ENCODE measurements at places on chromosomes 6 and 20.

GRCh38 chr6:53284901-53285300, 63.8 kb downstream of the ELOVL5 start:
- 0 out of 2 replicates have a peak, but pooled peaks cover 2% of the 10 kb centered on the region for H3K4me1 ChIP-seq
- no peak overlapping the region for H3K4me3 ChIP-seq
- no peak overlapping the region for H3K27ac ChIP-seq
- H3K36me3 ChIP-seq = 0 out of 2 replicates have a peak, but pooled peaks cover 3% of the 10 kb centered on the region

- no peaks in the 10 kb centered on the region for H3K27me3 ChIP-seq
- no peak overlapping the region for H3K27ac ChIP-seq
- no peak overlapping the region for H3K4me3 ChIP-seq
- H3K4me1 ChIP-seq = no peaks in the 10 kb centered on the region
- H3K36me3 ChIP-seq = no peaks in the 10 kb centered on the region
Observed at GRCh38 chr6:57257911-57258541, 35.9 kb upstream of the RAB23 start.

GRCh38 chr6:108531332-108531731, 29.4 kb upstream of the FOXO3 start:
- no peak overlapping the region for H3K4me3 ChIP-seq
- H3K4me1 ChIP-seq = no peaks in the 10 kb centered on the region
- no peak for DNase-seq

- no peaks in the 10 kb centered on the region for H3K4me1 ChIP-seq
- no peaks in the 10 kb centered on the region for H3K27me3 ChIP-seq
- no peaks in the 10 kb centered on the region for H3K36me3 ChIP-seq
- no peak overlapping the region for H3K27ac ChIP-seq
- no peak for DNase-seq
Observed at GRCh38 chr6:62265906-62266525, 20.0 kb downstream of the KHDRBS2 start.

DNA sequence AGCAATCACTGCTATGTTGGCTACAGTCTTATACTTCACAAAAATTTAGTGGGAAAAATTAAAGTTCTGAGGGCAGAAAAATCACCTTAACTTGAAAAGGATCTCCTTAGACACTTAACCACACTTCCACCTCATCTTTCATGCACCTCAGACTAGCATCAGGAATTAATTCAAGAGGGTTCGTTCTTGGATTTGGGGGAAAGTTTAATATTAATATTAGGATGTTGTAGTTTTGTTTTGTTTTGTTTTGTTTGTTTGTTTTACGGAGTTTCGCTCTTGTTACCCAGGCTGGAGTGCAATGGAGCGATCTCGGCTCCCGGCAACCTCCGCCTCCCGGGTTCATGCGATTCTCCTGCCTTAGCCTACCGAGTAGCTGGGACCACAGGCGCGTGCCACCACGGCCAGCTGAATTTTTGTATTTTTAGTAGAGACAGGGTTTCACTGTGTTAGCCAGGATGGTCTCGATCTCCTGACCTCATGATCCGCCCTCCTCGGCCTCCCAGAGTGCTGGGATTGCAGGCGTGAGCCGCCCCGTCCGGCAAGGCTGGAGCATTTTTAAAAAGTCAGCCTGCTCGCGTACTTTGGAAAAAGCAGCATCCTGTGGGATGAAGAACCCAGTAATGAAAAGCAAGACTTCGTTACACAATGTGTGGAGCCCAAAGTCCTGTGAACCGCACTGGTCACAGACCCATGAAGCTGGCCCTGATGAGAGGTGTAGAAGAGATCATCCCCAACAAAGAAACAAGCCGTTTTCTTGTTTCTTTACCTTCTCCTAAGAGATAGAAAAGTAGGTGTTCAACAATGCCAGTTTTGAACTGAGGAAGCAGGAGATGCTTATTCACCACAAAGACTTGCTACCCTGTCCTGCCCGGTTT, 194.9 kb downstream of the GPX5 start:
- H3K4me1 ChIP-seq = 0 out of 2 replicates have a peak, but pooled peaks cover 1% of the 10 kb centered on the region
- no peaks in the 10 kb centered on the region for H3K27me3 ChIP-seq
- H3K27ac ChIP-seq = no peak overlapping the region
- DNase-seq = no peak

DNA sequence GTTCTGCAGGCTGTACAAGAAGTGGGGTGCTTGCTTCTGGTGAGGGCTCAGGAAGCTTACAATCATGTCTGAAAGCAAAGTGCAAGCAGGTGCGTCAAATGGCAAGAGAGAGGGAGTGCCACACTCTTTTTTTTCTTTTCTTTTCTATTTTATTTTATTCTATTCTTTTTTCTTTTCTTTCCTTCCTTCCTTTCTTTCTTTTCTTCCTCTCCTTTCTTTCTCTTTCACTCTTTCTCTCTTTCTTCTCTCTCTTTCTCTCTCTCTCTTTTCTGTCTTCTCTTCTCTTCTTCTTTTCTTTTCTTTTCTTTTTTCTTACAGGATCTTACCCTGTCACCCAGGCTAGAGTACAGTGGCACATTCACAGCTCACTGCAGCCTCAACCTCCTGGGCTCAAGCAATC, 19.5 kb downstream of the ACOT13 start:
- no peak for DNase-seq
- H3K4me1 ChIP-seq = peaks cover 1% of the 10 kb centered on the region
- no peak overlapping the region for H3K4me3 ChIP-seq
- no peaks in the 10 kb centered on the region for H3K36me3 ChIP-seq
- no peaks in the 10 kb centered on the region for H3K27me3 ChIP-seq
- no peak overlapping the region for H3K27ac ChIP-seq

DNA sequence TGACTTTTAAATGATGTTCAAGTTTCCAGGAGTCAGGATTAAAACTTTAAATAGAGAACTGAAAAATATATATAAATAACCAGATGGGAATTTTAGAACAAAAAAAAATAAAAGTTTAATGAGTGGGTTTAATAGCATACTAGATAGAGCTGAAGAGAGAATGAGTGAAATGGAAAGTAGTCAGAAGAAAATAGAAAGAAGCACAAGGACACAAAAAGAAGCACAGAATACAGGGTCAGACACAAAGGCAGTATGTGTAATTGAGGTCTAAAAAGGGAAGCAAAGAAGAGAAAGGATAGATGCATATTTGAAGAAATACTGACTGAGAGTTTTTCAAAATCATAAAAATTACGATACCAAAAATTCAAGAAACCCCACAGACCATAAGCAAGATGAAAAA, 159.8 kb upstream of the FERMT1 start:
- no peaks in the 10 kb centered on the region for H3K36me3 ChIP-seq
- H3K27ac ChIP-seq = no peak overlapping the region
- no peak for DNase-seq
- no peaks in the 10 kb centered on the region for H3K4me1 ChIP-seq
- H3K27me3 ChIP-seq = no peaks in the 10 kb centered on the region
- H3K4me3 ChIP-seq = no peak overlapping the region

- H3K4me1 ChIP-seq = no peaks in the 10 kb centered on the region
- no peak for DNase-seq
- no peak overlapping the region for H3K4me3 ChIP-seq
- H3K27me3 ChIP-seq = no peaks in the 10 kb centered on the region
- no peaks in the 10 kb centered on the region for H3K36me3 ChIP-seq
Observed at GRCh38 chr20:62088258-62089127, 22.8 kb upstream of the TAF4 start.

DNA sequence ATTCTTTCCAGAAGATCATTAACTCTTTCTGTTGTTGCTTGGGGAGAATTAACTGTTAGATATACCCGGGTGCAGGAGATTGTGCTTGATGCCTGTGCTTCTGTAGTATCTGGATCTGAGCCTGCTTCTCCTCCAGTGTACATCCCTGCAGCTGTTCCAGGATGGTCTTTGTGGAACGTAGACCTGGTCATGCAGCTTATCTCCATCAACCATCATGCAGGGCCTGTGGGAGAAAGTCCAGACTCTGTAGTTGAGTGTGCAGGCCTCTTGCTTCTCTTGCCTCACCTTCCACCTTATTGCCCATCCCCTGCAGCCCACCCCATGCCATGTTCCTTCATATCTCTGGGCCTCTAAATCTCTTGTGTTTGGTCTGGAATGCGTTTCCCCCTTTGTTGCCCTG, 75.3 kb upstream of the VSTM2L start:
- H3K27ac ChIP-seq = no peak overlapping the region
- H3K4me3 ChIP-seq = no peak overlapping the region
- H3K36me3 ChIP-seq = no peaks in the 10 kb centered on the region
- no peaks in the 10 kb centered on the region for H3K4me1 ChIP-seq

GRCh38 chr6:168428052-168428826, 12.7 kb upstream of the SMOC2 start:
- no peak for DNase-seq
- no peaks in the 10 kb centered on the region for H3K27me3 ChIP-seq
- H3K27ac ChIP-seq = no peak overlapping the region
- no peaks in the 10 kb centered on the region for H3K4me1 ChIP-seq
- H3K36me3 ChIP-seq = no peaks in the 10 kb centered on the region

DNA sequence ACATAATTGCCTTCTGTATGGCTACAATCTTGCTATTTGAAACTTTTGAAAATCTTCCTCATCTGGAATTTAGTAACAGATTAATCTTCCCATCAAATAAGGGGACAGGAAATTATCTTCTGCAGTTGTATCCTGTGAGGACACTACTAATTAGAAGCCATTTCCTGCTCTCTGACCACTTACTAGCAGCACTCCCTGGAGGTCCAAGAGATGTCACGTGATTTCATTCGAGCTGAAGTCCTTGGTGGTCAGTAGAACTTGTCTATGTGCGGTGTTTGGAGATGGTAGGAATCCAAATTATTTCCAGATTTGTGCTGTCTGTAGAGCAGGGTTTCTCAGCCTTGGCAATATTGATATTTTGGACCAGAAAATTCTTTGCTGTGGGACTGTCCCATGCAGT, 202.5 kb downstream of the TFAP2B start:
- H3K27me3 ChIP-seq = no peaks in the 10 kb centered on the region
- 0 out of 2 replicates have a peak, but pooled peaks cover 1% of the 10 kb centered on the region for H3K4me1 ChIP-seq
- no peaks in the 10 kb centered on the region for H3K36me3 ChIP-seq
- no peak for DNase-seq
- no peak overlapping the region for H3K4me3 ChIP-seq
- no peak overlapping the region for H3K27ac ChIP-seq

DNA sequence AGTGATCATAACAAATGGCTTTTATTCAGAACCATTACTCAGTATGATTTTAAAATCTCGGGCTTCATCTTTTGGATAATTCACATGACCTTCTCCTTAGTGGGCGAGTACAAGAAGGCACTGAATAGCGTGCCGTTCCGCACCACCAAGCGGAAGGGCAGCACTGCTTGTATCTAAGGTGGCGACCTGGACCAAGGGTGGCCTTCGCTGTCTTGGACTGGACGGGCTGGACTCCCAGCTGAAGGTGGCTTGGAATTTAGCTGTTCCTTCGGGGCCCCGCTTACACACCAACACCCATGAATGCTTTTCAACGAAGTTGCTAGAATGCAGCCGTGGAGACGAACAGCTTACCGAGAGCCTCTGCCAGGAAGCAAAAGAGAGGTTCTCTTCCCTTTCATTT, 168.6 kb upstream of the AGPAT4 start:
- peaks cover 3% of the 10 kb centered on the region for H3K4me1 ChIP-seq
- no peaks in the 10 kb centered on the region for H3K36me3 ChIP-seq
- H3K27ac ChIP-seq = no peak overlapping the region
- no peak for DNase-seq
- H3K4me3 ChIP-seq = no peak overlapping the region
- H3K27me3 ChIP-seq = no peaks in the 10 kb centered on the region

GRCh38 chr6:139829576-139829975, 455.1 kb upstream of the CITED2 start:
- no peak overlapping the region for H3K27ac ChIP-seq
- H3K4me3 ChIP-seq = no peak overlapping the region

DNA sequence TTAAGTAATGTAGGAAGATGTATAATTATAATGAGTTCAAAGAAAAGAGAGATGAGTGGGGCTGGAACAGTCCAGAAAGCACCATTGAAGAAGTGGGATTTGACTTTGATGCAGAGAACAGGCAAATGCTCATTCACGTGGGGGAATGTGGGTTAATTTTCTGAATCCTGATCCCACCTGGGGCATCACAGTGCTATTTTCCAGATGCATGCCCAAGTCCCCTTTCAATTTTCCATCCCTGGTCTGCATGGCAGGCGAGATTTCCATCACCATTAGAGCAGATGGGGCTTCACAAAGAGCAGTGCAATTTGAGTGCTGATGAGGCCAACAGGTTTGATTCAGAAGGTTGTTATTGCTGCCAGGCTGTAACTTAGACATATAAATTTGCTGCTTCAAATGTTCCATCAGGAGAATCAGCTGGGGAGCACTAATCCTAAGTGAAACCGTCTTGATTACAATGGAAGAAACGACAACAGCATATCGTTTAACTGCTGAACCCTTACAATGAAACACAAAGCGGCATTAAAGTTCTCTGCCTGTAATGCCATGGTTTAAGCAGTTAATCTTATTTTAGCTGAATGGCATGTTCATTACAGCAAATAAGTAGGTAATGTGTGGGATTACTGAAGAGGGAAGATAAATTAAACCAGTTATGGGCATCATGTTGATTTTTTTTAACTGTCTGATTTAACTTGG, 45.2 kb downstream of the OSTM1 start:
- H3K4me3 ChIP-seq = no peak overlapping the region
- H3K4me1 ChIP-seq = no peaks in the 10 kb centered on the region
- H3K27ac ChIP-seq = no peak overlapping the region
- H3K27me3 ChIP-seq = no peaks in the 10 kb centered on the region

DNA sequence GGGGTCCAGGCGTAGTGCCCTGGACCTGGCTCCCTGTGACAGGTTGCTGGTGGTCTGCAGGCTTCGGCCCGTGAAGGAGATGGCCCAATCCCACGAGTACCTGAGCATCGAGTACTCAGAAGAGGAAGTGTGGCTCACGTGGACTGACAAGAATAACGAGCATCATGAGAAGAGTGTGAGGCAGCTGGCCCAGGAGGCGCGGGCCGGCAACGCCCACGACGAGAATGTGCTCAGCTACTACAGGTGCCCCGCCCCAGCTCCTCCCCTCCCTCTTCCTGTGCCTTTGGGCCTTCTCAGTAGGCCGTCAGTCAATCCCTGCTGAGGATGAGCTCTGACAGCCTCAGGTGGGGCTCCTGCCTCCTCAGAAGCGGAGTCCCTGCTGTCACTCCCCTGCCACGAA, 42.6 kb downstream of the UQCC2 start:
- no peaks in the 10 kb centered on the region for H3K27me3 ChIP-seq
- no peaks in the 10 kb centered on the region for H3K4me1 ChIP-seq
- no peak overlapping the region for H3K4me3 ChIP-seq
- peaks cover 34% of the 10 kb centered on the region for H3K36me3 ChIP-seq
- no peak for DNase-seq
- H3K27ac ChIP-seq = no peak overlapping the region

DNA sequence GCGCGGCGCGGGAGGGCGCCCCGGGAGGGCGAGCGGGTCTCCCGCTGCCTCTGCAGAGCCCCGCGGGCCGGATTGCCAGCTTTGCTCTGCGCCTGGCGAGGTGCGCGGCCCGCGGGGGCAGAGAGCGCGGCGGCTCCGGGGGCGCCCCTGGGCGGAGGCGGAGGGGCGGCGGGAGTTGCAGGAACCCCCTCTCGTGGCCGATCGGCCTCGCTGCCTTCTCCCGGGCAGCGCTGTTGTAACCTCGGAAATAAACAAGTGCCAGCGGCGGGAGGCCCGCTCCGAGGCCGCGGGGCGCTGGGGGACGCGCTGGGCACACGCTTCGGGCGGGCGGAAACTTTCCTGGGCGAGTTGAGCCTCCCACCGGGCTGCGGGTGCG, 1.2 kb downstream of the CDH4 start:
- no peak overlapping the region for H3K27ac ChIP-seq
- H3K4me3 ChIP-seq = peak overlapping the region; percentile 43
- DNase-seq = no peak
- no peaks in the 10 kb centered on the region for H3K36me3 ChIP-seq
- H3K27me3 ChIP-seq = peaks cover 33% of the 10 kb centered on the region
